ENCODE measurements at places on chromosomes 7 and 10.

- DNase-seq = no peak
These were observed 116.5 kb upstream of the ADAM12 start for GRCh38 chr10:126504761-126505112.

- no peak for DNase-seq
These were observed 13.5 kb downstream of the PTPN12 start for GRCh38 chr7:77550586-77550985.

DNA sequence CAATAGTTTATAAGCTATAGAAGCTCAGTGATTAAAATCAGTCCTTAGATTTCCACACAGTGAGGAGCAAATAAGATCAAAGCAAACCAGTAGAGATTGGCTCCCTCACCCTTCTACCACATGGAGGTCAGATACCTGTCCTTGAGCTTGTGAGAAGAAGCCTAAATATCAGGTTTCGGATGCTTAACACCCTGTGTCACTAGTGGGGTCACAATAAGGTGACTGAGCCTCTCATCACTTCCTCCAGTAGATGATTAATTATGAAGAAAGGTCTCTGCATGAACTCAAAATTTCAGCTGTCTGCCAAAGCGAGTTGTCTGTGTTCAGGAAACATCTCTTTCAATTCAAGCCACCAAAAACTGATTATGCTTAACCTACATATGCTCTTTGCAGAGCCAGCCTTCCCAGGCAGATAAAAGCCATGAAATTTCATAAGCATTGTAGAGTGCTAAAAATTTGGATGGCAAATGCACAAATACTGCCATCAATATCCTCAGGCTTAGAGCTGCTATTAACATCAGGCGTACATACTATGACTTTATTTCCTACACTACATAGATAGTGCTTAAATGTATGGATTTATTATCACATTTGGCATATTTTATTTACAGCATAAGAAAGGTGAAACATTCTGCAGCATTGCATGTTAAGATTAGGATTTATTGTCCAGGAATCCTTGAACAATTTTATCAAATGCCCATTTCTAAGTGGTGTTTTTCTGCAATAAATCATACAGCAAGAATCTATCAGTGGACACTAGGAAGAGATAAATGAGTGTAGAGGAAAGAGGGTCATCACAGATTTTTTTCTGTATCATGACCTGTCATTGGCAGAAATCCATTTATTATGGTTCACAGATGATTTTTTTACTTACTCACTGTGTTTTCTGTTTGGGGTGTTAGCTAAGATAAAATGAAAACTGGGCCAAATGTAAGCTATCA is 285.1 kb upstream of the SP8 start:
- no peak for DNase-seq

GRCh38 chr7:48511080-48511479 is 339.8 kb downstream of the ABCA13 start:
- no peak for DNase-seq

DNA sequence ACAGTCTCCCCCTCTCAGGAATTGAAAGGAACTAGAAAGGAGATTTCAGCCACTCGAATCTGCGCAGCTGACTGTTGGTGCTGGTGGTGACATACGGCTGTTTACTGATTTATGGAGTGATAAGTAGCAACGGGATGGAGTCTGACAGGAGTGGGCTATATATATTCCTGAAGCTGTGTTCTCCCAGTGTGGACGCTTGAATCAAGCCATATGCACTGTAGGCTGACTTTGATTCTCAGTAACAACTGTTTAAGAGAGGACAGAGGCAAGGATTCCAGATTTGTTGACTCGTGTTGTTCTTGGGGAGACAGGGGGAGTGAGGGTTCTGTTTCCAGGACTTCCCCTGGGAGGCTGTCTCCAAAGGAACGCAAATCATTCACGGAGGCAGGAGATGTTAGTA is 260.1 kb upstream of the AUTS2 start:
- DNase-seq = no peak

- DNase-seq = no peak
These were observed 31.4 kb downstream of the ADRB1 start for GRCh38 chr10:114075093-114075492.

DNA sequence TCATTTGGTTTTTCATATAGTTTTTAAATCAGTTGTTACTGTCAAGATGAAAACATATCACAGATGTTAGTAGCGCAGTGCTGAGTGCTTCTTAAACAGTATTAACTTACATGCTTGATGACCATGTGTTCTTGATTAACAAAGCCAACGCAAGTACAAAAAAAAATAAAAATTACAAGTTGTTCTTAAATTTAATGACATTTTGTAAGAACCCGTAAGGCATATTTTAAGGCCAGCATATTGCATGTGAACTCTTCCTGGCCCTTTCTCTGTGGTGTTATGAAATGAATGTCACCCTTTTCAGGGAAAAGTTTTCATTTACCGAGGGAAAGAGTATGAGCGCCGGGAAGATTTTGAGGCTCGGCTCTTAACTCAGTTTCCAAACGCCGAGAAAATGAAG is 140.4 kb upstream of the NPS start:
- DNase-seq = no peak

DNA sequence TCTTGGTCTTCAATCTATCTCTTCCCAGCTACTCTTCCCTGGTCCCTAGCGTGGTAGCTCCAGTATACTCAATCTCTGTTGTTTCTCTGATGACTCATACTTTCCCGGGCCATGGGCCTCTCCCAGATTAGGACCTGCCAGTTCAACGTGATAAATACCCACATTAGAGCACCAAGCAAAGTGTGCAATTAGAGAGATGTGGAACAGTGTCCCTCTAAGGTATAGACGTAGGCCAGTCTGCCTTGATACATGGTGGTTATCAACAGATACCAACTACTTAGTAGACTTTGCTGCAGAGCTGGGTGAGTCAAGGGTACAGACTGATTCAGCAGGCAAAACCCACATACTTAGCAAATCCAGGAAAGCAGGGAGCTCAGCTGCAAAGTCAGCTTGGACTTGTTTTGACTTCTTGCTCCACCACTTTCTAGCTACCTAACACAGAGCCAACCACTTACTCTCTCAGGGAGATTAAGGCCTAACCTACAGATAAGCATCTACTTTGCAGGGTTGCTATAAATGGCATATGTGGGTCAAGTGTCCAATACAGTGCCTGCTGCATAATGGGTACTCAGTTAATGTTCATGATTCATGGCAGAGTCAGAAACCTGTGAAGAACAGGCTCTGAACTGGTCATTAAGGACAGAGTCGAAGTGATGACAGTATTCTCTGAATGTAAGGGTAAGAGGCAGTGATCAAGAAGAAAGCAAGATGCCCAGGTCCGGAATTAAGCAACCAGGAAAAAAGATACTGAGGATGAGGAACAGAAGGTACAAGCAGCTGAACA is 176.1 kb downstream of the CHN2 start:
- no peak for DNase-seq

DNA sequence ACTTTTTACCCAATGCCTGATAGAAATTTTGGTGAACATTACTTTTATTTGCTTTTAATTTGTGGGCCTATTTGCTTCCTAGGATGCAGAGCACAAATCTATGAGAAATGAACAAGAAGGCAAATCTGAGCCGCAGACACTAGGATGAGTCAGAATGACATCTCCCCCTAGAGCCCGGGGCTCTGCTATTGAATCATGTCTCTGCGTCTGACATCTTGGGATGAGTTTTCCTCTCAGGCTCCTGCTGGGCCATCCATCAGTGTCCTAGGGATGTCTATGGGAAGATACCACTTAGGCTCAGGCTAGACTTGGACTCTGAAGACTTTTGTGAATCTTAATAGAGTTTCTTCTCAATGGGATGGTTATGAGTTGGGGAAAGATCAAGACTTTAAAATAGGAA is 157.3 kb upstream of the MTPN start:
- DNase-seq = no peak

- DNase-seq = no peak
These were observed 24.0 kb downstream of the COL26A1 start for GRCh38 chr7:101386558-101387231.

- DNase-seq = no peak
These were observed 169.9 kb upstream of the ASAH2 start for GRCh38 chr10:50421026-50421719.

- no peak for DNase-seq
These were observed 77.7 kb downstream of the CRPPA start for GRCh38 chr7:16343612-16344011.

GRCh38 chr10:22742678-22743077 is 28.3 kb upstream of the PIP4K2A start:
- no peak for DNase-seq

DNA sequence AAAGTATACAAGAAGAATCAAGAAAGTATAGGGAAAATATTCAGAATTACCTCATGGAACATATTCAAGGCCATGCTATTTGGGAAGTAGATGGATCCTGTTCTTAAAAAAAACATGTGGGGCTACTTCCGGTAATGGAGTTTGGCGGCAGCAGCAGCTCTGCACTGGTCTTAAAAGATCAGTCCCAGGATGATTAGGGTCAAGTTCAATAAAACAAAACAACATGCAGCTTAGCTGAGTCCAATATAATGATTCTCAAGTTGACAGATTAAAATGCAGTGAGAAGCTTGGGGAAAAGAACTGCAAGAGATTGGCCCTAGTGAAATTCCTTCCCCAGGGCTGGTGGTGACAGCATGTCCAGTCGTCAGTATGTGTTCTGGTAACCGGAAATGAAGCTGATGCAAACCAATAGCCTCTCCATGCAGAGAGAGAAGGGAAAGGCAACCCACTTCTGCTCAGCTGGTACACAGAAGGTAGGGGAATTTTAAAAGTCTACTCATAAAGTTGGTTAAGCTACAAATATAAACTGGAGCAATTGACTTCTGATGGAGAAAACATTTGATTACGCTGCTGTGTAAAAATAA is 305.1 kb upstream of the IMMP2L start:
- no peak for DNase-seq

- DNase-seq = no peak
These were observed 14.0 kb downstream of the AKR1B1 start for GRCh38 chr7:134444961-134445315.

DNA sequence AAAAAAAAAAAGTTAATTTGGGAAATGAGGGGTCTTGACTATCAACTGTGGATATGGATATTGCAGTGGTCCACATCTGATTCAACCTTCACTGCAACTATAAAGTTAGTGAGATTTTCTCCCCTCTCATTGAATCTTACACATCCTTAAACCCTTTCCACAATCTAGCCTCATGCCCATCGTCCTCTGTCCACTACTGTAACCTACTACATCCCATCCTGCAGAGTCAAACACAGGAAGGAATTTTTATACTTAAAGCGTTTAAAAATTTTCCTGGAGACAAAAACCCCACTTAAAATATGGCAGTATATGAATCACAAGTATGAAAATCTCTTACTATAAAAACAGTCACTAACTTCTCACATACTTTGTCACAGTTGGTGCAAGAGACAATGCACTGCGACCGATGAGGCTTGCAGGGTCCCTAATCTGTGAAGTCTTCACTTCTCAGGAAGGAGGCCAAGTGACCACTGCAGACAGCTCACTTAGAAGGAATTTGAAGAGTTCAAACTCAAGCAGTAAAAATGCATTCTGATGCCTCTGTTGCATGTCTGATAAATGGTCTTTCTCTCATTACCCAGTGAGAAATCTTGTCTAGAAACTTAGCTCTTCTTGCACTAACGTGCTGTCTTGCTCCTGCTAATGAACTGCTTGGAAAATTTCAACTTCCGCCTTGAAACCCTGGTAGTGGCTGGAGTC is 50.3 kb upstream of the ST8SIA6 start:
- DNase-seq = no peak

DNA sequence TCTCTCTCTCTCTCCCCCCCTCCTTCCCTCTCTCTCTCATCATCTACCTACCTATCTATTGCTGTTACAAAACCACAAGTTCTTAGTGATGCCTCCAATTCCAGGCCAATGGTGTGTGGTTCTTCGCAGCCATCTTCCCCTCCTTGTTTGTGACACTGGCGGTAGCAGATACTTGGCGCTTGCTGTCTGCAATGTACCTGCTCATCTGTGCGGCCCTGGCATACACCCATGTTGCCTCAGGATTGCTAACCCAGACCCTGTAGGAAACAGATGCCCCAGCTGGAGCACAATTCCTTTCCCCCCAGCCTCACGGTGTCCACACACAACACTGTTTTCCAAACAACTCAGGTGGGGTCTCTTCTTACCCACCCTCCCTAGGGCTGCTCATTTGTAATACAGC is 13.6 kb upstream of the DPYSL4 start:
- DNase-seq = no peak

- DNase-seq = no peak
These were observed 82.5 kb upstream of the PCBD1 start for GRCh38 chr10:70970830-70971229.

Measured in stimulated activated CD8-positive, alpha-beta memory T cell treated with anti-CD3 and anti-CD28 coated beads, Interleukin-15, amount 100 ng/mL, for 48 hours (primary cell).